Activated CD4-positive, alpha-beta memory T cell treated with anti-CD3 and anti-CD28 coated beads for 36 hours (primary cell): ENCODE measurements at places on chromosomes 1 and 21.

- DNase-seq: peak; percentile 7
Measured at GRCh38 chr21:41598561-41599431, 90.8 kb upstream of the TMPRSS2 start.

DNA sequence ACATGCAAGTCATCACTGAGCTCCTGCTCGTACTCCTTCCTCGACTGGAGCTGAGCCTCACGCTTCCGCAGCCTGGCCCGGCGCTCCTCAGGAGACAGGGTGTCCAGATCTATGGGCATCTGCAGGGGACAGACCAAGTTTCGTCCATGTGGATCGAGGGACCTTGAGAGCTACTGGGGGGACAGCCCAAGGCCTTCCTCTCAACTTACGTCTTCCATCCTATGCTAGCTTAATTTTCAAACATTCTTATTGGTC lies 2.4 kb downstream of the MRPL55 start:
- DNase-seq: no peak

- no peak for DNase-seq
Measured at GRCh38 chr1:230110971-230111370, 43.9 kb downstream of the GALNT2 start.

- DNase-seq: peak; percentile 6
Measured at GRCh38 chr1:1119272-1119890, 3.5 kb upstream of the C1orf159 start.

DNA sequence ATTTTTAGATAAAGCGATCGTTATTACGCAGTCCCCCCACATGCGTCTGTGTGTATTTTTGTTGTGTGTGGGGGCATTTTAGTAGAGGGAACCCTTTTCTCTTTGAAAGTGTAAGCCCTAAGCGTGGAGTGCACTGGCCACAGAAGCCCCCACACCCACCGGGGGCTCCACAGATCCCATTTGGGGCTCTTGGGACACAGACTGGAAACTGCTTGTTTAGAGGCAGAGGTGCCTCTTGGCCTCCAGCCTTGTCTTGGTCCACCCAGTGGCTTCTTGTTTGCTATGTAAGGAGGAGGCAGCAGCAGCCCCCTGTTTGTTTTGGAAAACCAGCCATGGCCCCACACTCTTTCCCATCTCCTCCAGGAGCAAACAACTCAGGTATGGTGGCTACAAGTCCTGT lies 42.8 kb downstream of the SLC37A1 start:
- DNase-seq: no peak

DNA sequence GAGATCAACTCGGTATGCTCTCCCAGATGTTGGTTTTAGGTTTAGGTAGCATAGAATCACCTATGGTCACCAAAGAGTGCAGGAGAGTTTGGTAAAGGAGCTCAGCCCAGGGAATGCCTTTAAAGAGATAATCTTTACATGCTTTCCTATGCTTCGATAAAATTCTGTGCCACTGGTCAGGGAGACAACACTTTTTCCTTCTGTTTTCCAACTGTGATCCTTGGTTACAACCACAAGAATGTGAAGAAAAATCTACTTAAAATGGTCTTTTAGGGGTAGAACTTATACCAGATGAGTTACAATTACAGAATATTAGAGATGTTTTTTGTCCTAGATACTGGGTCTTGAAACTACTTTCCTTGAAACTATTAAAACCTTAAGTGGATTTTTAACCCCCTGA lies 895.6 kb downstream of the TTLL7 start:
- DNase-seq: no peak

DNA sequence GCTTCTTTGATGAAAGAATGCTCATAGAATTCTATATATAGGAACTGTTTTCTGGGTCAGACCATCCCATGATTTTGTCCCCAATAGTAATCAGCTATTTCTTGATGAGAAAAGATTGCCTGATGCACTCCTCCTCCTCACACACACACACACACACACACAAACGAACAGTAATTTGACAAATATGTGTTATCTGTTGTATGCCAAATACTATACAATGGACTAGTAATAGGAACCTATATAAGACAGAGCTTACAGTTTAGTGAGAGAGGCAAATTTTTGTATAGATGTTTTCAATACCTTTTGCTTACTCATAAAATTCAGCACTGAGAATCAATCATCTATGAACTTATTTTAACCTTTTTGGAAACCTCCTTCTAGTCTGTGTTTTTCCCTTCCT lies 76.8 kb downstream of the PLA2G4A start:
- no peak for DNase-seq

DNA sequence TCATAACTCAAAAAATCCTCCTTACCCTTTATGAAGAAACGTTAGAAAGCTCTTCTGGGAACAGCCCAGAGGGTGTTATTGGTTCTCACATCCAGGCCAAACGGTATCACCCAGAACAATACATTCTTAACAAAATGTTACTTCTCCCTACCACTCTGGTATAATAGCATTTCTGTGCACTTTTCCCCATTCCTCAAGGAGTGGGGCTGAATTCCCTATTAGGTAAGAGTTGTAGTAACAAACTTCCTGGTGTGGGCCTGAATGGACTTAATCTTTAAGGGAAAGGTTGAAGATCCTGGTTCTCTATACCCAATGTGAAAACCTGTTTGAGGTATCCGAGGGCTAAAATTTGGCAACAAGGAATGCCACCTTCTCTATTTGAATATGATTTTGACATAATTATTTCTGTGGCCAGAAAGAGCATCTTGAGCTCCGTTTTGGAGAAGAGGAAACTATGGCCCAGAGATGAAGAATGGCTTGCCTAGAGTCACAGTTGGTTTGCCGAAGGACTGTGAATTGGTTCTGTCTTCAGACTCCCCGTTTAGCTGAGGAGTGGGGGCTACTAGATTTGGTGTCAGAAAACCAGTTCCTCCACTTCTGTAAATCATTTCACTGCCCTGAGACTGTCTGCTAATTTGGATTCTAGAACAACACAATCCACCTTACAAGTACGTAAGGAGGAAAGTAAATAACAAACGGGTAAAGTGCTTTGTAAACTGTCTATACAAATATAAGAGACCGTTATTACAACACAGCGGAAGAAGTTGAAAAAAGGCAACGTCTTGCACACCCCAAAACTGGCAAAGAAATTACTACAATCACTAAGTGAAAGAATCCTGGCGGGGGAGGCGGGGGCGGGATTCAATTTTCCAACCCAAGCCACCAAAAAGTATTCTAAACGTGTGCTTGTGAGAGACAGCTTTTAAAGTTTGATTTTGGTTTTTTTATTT lies 2.3 kb downstream of the ANP32E start:
- peak; percentile 80 for DNase-seq

DNA sequence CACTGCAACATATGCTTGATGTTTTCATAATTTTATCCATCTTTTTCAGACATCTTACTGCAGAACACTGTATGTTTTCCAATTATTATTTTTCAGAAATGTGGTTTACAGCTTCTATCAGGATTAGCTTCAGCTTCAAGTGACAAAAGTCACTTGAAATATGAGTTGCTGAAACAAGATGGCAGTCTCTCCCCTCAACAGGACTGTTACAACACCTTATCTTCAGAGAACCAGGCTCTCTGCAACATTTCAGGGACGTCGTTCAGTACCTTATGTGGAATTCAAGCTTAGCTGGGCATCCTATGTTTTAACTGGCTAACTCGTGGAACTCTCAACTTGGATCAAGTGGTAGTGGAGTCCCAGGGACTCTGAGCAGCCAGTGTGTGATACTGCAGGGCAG lies 2.0 kb upstream of the UBE2G2 start:
- DNase-seq: no peak

GRCh38 chr1:203665993-203666392 lies 39.4 kb downstream of the ATP2B4 start:
- no peak for DNase-seq

DNA sequence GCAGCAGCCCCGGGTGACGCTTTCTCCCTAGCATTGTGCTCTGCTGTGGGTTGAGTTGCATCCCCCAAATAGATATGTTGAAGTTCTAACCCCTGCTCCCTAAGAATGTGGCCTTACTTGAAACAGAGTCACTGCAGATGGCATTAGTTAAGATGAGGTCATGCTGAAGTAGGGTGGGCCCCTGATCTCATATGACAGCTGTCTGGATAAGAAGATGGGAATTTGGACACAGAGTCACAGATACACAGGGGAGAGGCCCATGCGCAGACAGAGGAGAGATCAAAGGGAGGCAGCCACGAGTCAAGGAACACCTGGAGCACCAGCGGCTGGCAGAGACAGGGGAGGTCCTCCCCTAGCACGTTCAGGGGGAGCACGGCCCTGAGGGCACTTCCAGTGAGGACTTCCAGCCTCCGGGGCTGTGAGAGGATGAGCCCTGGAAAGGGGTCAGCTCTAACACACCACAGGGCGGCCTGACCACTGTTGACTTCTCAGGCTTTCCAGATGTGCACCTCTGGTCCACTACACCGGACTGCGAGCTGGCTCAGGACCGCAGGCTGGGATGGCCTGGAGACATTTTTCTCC lies 46.4 kb downstream of the ABCG1 start:
- no peak for DNase-seq

DNA sequence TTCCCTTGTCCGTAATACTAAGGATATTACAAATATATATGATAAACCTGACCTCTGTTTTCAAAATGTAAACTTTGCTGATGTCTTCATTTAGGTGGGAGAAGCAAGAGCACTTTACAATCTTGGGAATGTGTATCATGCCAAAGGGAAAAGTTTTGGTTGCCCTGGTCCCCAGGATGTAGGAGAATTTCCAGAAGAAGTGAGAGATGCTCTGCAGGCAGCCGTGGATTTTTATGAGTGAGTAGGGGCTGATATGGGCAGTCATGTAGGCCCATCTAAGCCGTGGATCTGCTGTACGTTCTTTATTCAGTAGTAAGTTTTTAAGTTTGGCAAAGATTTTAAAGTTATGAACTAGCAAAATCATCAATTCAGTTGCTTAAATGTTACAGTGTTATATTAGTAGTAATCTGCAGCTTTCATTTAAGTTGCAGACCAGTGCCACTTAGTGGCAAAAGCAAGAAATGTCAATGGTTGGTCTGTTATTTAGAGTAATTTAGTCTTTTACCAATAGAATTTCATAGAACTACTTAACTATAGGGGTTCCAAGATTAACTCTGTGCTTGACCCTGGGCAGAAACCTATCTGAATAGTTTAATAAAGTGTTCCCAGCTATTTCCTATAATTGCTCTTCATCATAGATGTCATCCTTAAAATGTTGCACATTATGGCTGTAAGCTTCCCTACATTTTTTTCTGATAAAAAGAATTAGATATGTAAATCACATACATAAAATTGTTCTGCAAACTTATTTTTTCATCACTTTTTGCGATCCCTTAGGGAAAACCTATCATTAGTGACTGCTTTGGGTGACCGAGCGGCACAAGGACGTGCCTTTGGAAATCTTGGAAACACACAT lies 21.3 kb downstream of the GPSM2 start:
- DNase-seq: no peak

- no peak for DNase-seq
Measured at GRCh38 chr21:32562426-32562825, 22.9 kb downstream of the TCP10L start.

GRCh38 chr21:16074950-16075489 lies 345.2 kb downstream of the USP25 start:
- DNase-seq: no peak

GRCh38 chr1:7987528-7987927 lies 26.0 kb downstream of the PARK7 start:
- no peak for DNase-seq

DNA sequence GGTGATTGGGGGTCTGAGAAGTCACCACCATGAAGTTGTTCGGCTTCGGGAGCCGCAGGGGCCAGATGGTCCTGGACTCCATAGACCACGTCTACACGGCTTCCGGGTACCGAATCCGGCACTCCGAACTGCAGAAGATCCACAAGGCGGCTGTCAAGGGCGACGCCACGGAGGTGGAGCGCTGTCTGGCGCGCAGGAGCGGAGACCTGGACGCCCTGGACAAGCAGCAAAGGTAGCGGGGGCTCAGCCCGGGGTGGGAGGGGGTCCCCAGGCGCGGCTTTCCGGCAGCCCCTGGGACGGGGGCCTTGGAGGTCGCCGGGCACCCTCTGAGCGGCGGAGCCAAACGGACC lies 146.5 kb downstream of the LIPI start:
- no peak for DNase-seq

DNA sequence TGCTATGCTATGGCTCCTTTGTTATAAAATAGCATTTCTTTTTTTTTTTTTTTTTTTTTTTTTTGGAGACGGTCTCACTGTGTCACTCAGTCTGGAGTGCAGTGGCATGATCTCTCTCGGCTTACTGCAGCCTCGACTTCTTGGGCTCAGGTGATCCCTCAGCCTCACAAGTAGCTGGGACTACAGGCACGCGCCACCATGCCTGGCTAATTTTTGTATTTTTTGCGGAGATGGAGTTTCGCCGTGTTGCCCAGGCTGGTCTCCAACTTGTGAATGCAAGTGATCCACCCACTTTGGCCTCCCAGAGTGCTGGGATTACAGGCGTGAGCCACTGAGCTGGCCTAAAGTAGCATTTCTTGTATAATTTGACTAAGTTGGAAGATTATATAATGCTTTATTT lies 10.8 kb downstream of the CAMTA1 start:
- DNase-seq: no peak

- no peak for DNase-seq
Measured at GRCh38 chr1:107991371-107992066, 26.5 kb upstream of the VAV3 start.

DNA sequence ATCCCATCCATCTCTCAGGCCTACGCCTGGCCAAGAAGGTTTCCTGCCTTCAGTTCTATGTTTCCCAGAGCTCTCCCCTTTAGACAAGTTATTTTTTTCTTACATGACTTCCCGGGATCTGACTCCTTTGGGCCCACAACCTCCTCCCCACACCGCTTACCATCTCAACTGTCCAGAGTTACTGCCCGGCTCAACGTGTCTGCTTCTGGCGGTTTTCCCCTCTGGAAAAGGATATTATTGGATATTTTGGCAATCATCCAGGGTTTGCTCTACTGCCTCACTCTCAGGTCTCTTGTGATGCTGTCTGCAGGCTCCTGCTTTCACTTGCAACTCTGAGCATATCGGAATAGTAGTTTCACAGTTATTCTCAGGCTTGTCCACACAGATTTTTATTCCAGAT lies 318.2 kb upstream of the CAMK1G start:
- no peak for DNase-seq

DNA sequence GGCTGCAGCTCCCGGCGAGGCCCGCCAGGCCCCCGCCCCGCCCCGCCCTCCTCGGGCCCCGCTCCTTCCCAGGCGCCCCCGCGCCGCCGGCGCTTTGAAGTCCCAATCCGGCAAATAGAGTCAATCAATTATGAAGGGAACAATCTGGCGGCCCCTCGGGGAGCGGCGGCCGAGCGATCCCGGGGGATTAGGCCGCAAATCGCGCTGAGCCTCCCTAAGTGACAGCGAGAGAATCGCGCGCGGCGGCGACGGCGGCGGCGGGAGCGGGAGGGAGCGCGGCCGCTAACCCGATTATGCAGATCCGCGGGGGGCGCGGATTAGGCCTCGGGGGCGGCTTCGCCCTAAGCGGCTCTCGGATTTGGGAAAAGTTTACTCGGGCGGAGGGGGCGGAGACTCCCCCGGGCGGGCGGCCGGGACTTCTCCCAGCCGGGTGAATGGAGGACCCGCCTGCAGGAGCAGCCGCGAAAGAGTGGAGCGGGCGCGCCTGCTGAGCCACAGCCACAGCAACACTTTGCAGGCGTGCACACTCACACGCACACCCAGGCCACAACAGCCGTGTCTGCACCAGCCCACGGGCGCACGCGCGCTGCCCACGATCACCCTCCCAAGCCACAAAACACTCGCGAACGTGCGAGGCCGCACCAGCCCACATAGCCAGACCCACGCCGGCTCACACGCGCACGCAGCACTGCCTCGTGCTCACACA lies 23.0 kb upstream of the DMBX1 start:
- peak; percentile 20 for DNase-seq
